Uterus (tissue), 4 donors: ENCODE measurements at places on chromosomes 5 and 9.

- DNase-seq = no peak
Observed at GRCh38 chr5:65482296-65482735, 596 bp upstream of the ADAMTS6 start.

- DNase-seq = no peak
Observed at GRCh38 chr9:94648185-94648584, 8.9 kb upstream of the FBP1 start.

DNA sequence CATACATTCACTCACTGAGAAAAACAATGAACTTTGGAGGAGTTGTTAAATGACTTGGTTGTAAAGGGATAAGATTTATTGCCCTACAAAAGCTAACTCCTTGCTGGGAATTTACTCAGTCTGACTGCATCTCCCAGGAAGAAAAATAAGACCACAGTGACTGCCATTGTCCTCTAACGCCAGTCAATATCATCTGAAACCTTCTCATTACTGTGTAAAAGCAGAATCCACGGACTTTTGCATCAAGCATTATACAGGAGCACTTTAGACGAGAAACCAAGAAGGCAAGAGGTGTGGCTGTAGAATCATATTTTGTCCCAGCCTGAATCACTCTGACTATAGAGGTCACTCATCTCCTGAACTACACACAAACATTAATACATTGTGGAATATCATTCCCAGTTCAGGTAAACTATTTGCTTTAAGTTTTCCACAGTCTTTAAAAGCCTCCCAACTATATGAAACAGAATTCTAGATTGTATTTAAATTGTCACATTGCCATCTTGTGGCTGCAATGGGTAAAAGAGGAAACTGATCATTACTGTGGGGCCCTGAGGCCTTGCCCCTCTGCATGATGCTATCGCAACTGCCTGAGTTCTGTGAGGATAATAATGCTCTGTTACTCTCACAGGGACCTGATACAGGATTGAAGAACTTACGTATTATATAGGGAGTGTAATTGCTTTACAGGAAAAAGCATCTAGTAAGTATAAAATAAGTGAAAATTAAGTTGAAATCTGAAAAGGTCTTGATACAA, 142.9 kb downstream of the SLCO4C1 start:
- no peak for DNase-seq

DNA sequence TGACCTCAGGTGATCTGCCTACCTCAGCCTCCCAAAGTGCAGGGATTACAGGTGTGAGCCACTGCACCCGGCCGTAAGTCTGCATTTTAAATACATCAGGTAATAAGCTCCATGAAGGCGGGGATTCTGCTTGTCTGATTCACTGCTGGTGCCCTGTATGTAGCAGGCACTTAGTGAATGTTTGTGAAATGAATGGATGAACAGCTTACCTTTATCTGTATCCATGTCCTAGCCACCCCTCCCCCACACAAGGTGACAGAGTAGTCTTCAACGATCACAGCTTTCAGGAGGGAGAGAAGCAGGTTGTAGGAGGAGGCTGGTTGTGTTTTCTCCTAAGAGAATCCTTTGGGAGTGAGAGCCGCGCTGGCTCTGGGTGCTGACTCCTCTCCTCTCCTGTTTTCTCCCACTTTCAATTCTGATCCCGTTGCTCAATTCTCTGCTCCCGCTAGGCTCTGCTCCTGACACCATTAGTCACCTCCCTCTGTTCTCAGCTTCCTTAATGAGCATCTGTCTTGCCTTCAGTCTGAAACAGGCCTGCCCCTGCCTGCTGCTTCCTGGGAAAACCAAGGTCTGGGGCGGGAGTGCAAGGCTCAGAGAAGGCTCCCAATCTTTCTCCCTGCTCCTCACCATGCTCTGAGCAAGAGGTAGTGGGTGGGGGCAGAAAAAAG, 88.8 kb upstream of the CTNNA1 start:
- DNase-seq = no peak

DNA sequence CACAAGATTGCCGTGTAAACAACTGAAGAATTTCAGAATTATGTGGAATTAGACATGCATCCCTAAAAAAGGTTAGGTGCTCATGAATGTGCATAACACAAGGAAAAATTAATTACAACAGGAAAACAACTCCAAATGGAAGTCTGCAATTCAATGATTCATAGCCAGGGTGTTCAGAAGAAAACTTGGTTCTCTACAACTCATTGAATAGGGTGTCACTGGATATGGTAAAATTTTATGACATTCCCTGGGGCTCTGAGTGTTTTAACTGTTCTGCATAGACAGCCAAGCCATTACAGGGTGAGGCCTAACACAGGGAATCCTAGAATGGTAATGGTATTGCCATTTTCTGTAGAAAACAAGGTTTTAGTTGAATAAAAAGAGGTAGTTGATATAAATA, 24.4 kb upstream of the ZSWIM6 start:
- DNase-seq = no peak

GRCh38 chr5:159342840-159343239, 12.6 kb upstream of the IL12B start:
- DNase-seq = no peak

DNA sequence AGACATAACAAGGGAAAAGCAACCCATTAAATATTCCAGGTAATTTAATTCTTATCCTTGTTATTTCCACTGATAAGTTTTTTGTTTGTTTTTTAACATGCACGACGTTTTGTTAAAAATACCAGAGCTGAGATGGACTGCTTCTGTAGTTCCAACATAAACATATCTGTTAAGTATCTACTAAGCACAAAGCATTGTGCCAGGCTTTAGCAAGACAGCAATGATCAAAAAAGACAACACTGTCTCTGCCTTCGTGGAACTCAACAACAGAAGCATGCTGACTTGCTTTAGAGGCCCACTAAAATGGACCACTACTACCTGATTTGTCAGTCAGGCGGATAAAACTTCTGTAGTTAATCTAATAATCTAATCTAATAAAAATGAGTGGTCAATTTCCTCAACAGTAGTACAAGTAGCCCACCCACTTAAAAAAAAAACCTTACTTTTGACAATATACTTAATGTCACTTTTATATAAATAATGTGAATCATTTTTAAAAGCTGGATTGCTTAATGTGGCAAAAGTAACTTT, 3.1 kb downstream of the RAB14 start:
- DNase-seq = no peak

GRCh38 chr9:87004016-87004415, 56.7 kb upstream of the GAS1 start:
- DNase-seq = no peak

- no peak for DNase-seq
Observed at GRCh38 chr5:58394339-58394738, 65.5 kb downstream of the PLK2 start.

DNA sequence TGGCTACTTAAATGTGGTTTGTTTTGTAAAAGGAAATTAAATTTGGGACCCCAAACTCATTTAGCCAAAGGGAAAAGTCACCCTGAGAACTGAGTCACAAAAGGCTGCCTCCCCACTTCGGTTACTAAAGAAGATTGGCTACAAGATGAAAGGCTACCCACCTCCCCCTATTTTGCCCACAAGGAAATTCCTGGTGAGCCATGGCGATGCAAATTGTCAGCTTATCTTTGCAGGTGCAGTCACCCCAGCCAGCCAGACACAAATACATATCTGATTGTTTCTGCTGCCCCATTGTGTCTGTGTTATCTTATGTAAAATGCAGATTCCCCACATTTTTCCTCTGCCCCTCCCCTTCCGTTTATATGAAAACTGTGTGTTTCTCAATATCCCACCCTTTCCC, 8.9 kb downstream of the PAEP start:
- no peak for DNase-seq

DNA sequence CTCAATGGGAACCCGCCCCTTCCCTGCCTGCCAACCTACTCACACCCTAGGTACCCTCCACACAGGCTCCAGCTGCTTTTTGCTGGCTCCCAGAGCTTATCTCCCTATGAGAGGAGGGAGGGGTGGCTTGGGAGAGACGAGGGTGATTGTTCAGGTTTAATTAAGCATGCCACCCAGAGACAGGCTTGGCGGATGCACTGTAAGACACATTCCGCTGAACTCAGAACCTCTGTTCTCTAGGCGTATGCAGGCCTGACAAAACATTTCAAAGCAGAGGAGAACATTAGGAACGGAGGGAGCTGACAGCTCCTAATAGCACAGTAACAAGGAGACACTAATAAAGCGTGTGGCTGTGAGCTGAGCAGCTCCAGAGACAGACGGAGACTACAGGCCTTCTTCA, 80.1 kb downstream of the TRIM32 start:
- DNase-seq = no peak

DNA sequence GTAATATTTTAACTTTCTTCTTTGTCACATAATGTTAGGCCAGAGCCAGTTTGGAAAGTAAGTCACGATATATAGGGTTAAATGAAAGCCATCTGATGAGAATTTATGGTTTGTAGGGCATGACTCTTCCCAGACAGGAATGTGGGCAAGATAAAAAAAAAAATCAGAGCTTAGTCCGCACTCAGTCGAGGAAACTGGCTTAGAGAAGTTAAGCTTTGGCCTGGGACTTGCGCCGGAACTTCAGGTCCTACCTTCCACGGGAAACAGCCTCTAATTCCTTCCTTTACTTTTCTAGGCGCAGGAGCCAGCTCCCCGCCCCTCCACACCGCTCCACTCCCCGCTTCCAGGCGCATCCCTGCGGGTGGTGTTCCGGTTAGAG, 475 bp downstream of the DDX31 start:
- no peak for DNase-seq

DNA sequence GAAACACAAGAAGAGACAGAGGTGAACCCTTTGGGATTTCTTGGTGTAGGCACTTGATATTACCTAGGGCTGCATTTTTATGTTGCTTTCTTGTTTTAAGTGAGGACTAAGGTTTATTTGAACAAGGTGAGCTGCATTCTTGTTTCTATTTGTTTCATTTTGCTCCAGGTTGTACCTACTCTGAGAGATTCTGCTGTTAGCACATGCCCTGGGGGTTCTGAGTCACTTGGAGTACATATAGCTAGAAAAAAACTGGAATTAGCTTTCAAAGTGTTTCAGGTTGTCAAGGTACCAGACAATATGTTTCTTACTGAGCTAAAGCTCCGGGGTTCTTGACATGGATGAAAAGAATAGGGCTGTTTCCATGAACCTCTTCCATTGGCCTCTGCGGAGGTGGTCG, 299.4 kb downstream of the ICE1 start:
- no peak for DNase-seq

GRCh38 chr5:88680253-88681132, 202.5 kb downstream of the MEF2C start:
- DNase-seq = peak; percentile 47

GRCh38 chr9:68894502-68894901, 119.4 kb downstream of the PRKACG start:
- DNase-seq = no peak

GRCh38 chr5:39503155-39503554, 78.4 kb upstream of the DAB2 start:
- DNase-seq = peak; percentile 69

DNA sequence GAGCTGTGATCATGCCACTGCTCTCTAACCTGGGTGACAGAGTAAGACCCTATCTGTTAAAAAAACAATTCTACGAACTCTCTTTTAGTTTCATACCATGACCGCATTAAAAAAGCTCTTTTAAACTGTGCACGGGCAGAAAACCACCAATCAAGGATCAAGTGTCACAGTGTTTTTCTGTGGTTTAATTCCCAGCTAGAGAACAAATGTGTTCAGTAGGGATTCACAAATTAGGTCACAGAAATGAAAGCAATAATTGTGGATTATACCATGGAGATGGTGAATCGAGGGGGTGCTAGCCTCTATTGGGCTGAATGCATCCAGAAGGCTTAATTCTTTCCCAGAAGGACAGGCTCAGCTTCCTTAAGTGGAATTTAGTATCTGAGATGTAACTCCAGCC, 79.1 kb downstream of the ATG10 start:
- DNase-seq = no peak

DNA sequence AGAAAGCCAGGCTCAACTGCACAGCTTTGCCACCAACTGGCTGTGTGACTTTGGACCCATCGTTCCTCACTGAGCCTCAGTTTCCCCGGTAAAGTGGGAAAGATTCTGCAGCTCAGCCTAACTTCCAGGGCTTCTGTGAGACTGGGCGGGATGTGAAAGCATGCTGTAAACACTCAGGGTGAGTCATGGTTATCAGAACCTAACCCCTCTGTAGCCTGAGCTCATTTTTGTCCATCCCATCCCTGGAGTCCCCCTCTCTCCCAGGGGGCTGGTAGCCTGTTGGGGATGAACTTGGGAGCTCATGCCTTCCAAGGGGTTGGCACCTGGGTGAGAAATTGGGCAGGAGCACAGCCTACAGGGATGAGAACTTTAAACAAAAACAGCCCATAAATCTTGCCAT, 2.3 kb downstream of the CCDC69 start:
- DNase-seq = no peak

DNA sequence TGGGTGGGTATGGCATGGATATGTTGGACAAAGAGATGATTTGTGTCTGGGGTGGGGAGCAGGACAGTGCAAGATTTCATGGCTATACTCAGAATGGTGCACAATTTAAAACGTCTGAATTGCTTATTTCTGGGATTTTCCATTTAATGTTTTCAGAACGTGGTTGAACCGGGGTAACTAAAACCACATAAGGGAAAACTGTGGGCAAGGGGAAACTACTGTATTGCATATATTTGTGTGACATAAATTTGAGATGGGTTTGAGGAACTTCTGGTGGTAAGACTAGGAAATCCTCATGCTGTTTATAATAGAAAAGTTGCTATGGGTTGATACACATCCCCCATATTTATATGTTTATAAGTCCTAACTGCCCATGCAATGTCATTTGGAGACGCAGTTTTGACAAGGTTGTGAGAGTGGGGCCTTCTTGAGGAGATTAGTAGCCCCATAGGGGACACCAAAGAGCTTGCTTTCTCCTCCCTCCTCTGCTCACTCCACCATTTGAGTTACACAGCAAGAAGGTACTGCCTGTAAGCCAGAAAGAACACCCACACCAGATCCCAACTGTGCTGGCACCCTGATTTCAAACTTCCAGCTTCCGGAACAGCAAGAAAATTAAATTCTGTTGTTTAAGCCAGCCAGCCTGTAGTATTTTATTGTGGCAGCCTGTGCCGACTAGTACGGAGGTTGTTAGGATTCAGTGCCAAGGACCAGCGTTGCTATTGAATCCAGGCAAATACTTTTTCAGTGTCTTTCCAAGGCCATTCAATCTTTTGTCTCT, 2118.9 kb downstream of the MAT2B start:
- DNase-seq = no peak

DNA sequence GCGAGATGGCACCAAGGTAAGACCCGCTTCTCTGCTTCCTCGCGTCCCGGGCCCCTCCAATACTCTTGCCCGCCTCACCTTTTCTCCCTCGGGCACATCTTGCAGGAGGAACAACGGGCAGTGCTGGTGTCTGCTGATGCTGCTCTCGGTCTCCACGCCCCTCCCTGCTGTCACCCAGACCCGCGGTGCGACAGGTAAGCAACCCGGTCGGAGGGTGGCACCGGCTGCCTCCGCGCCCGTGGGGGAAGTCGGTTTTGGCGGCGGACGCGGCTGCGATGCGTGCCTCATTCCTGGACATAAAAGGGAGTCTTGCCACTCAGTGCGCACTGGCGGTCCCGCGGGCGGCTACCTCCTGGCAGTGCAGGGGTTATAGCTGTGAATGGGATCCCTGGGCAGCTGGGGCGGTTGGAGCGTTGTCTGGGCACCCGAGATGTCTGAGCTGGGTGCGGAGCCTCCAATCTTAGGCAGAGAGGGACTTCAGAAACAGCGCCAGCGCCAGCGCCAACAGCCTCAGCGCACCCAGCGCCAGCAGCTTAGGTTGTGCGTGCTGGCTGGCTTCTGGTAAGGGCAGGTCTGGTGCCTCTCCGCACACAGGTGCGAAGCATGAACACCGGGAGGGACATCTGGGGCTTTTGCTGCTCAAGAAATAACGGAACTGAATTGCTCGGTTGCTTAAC, 488 bp downstream of the COL15A1 start:
- peak; percentile 34 for DNase-seq

GRCh38 chr5:36366883-36367282, 65.2 kb upstream of the RANBP3L start:
- DNase-seq = no peak

- no peak for DNase-seq
Observed at GRCh38 chr5:130692770-130693169, 472.3 kb downstream of the HINT1 start.
